ENCODE measurements at places on chromosomes 11 and 22.
A peak's percentile ranks its signal among the peaks of the same experiment; 100 is the strongest.

DNA sequence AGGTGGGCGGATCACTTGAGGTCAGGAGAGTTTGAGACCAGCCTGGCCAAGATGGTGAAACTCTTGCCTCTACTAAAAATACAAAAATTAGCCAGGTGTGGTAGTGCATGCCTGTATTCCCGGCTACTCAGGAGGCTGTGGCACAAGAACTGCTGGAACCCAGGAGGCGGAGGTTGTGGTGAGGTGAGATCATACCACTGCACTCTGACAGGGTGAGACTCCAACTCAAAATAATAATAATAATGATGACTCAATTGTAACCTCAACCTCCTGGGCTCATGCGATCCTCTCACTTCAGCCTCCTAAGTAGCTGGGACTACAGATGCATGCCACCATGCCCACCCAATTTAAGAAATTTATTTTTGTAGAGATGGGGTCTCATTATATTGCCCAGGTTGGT, 15.6 kb upstream of the CHRNA10 start:
- DNase-seq = no peak

DNA sequence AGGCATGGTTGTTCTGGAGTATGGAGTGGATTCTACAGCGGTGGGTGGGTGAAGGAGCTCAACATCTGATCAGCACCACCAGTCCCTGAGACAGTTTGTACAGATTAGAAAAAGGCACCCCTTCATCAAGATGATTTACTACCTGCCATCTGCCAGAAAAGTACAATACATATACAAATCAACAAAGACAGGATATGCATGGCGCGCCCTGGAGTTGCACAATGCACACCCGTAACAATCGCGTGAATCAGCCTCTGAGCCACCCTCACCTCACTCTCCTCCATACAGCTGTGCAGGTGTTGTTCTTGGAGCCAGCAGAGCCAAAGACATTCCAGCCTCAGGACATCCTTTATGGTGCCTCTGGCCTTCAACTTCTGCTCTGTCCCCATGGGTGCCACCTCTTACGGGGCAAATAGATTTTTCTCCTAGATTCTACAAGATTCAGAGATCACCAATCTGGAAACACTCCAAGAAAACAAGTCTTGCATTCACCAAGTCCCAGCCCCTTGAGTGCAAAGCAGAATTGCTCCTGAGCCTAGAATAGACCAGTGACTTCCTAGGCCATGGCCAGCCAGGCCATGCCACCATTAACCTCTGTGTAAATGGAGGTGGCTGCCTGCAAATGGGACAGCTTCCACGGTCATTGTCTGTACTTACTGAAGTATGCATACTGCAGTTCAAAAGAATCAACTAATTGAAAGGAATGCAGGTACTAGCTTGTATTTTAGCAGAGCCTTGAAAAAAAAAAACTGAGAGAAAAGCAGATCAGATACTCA, 490.9 kb downstream of the SOX6 start:
- DNase-seq = no peak

- no peak for DNase-seq
Observed at GRCh38 chr11:104442321-104442720, 278.4 kb upstream of the PDGFD start.

DNA sequence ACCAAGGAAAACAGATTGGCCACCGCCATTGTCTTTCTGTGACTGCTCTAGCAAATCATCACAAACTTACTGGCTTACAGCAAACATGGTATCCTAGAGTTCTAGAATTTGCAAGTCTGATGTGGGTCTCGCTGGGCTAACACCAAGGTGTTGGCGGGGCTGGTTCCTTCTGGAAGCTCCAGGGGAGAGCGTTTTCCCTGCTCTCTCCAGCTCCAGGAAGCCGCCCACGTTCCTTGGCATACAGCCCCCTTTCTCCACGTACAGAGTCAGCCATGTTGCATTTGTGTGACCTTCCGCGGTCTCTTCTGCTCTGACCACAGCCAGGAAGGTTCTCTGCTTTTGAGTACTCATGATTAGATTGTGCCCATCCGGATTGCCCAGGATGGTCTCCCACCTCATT, 27.5 kb downstream of the TBC1D22A start:
- DNase-seq = no peak

GRCh38 chr11:59062602-59063529, 23.2 kb upstream of the GLYATL1B start:
- no peak for DNase-seq

GRCh38 chr11:1344056-1344635, 34.7 kb upstream of the TOLLIP start:
- DNase-seq = no peak

DNA sequence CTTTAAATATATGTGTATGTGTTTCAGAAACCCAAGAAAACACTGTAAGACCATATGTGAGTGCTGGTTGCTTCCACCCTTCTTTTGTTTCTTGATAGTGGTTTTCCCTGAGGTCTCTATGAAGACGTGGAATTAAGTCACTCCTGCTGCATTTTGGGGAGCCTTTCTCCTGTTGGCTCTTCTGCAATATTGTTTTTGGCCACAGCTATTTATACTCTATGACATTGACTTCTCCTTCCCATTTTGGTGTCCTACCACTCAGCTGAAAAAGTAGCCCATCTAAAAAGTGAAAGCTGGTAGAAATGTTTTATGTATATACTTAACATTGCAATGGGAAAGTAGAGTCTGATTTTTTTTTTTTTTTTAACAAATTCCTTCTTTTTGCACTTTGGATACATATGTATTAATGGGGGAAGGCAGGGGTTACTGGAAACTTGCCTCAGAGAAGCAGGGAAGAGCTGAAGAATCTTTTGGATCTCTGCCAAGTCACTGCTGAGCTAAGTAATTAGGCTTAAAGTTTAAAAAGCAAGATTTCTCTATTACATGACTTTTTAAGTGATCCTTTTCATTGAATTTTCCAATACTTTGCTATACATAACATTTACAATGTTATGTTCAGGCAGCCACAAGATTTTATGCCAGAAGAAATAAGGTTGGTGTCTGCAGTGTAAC, 1.8 kb downstream of the TTC17 start:
- no peak for DNase-seq

- DNase-seq = no peak
Observed at GRCh38 chr11:117671370-117671769, 125.6 kb downstream of the DSCAML1 start.

- no peak for DNase-seq
Observed at GRCh38 chr11:60170566-60170965, 12.3 kb downstream of the MS4A6A start.

GRCh38 chr11:81573367-81573766, 1160.3 kb downstream of the FAM181B start:
- DNase-seq = no peak

DNA sequence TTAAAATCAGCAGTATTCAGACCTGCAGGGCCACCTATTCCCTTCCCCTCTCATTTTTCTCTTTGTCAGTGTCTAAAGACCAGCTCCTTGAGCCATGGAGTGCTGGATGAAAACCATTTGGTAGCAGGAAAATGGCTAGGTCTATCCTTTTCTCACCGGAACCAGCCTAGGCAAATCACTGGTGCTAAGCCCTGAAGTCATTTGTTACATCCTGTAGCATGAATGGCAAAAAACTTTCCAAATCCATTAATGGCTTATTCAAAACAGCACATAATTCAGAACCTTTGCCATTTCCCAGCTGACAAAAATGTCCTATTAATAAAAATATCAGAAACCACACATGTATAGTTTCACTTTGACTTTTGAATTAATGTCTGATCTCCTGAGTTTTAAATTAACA, 209.5 kb upstream of the E2F8 start:
- no peak for DNase-seq

- no peak for DNase-seq
Observed at GRCh38 chr11:9527481-9528135, 45.9 kb upstream of the WEE1 start.

- no peak for DNase-seq
Observed at GRCh38 chr11:37496201-37496600, 898.2 kb upstream of the RAG2 start.

DNA sequence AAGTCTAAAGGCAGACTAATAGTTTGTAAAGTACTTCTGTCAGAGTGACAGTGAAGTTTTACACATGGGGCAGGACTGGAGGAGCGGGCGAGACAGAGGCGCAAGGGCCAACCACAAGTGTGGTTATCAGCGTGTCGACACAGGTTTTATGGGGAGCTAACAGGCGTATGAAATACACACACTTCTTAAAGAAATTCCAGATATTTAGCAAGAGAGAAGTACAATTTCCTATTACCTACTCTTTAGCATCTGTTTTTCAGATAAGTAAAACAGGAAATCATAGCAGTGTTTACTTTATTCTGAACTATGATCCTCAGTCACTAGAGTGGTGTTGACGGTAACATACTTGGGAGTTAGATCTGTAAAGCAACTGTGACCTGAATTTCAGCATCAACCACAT, 22.5 kb downstream of the VSIG10L2 start:
- DNase-seq = no peak

DNA sequence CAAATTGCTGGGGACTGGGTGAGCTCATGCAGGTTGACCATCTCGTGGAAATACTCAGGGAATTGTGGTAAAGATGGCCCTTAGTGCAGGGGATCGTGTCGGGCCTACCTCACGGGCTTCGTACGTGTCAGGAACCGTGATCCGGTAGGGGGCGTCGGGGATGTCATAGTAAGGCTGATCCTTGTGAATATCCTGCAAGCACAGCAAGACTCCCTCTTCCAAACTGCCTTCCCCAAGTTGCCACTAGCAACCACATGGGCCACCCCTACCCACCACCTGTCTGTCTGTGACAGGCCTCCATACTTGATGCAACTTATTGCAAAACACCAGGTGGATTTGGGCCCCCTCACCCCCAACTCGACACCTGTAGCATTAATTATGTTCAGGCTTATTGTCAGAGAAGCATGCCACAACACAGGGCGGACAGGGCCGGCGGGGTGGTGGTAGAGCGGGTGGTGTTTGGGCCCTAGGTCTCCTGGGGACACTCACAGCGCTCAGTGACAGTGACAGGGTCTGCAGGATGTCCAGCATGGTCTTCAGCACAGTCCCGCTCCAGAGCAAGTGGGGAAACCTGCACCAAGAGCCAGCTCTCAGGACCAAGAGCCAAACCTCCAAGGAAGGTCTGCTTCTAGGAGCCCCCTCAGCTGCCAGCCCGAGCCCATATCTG, 22.6 kb upstream of the SERPIND1 start:
- DNase-seq = no peak

DNA sequence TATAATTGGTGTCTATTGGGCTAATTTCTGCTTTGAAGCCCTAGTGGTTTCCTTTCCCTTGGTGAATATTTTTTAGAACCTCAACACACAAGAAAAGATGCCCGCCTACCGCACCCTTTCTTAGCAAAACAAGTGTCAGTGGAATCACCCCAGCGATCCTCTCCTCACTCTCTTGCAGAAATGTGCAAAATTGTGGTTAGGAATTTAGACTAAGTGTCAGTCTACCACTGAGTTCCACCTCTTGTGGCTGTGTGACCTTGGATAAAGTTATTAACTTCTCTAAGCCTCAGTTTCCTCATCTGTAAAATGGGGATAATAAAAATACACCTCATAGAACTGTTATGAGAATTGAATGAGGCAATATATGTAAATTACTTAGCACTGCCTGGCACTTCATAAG, 5.3 kb upstream of the JAML start:
- peak; percentile 33 for DNase-seq
